Stimulated activated CD4-positive, alpha-beta T cell treated with anti-CD3 and anti-CD28 coated beads, Interleukin-15, amount 100 ng/mL, for 24 hours (primary cell): ENCODE measurements at places on chromosomes 13 and 19.
A peak's percentile ranks its signal among the peaks of the same experiment; 100 is the strongest.

GRCh38 chr19:782878-783668 lies 14.2 kb upstream of the PTBP1 start:
- no peak for DNase-seq

- peak; percentile 74 for DNase-seq
These were observed 65.9 kb downstream of the KCNRG start for GRCh38 chr13:50080911-50081678.

- DNase-seq: no peak
These were observed 15.8 kb downstream of the FREM2 start for GRCh38 chr13:38702669-38703068.

- DNase-seq: no peak
These were observed 2.2 kb downstream of the KMT5C start for GRCh38 chr19:55341595-55342531.

GRCh38 chr13:61170856-61171255 lies 244.8 kb downstream of the PCDH20 start:
- DNase-seq: no peak

DNA sequence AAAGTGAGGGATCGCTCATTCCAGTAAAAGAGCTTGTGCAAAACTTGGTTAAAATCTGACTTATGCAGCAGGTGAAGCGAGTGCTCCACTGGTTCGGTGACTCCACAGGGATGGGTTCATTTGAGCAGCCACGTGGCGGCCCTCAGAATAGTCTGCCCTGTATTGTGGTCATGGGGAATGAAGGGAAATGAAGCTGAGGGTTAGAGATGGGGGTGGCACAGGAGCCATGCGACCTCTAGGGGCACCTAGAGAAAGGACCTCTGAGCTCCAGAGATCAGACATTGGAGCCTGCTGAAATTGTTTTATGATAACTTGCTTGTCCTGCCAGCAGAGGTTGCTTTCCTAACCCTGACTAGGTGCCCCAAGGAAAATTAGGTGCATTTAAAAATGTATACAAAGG lies 26.6 kb downstream of the CBY2 start:
- DNase-seq: peak; percentile 15

GRCh38 chr13:50463719-50464118 lies 379.8 kb downstream of the DLEU7 start:
- DNase-seq: no peak

- no peak for DNase-seq
These were observed 8.0 kb upstream of the SPATA13 start for GRCh38 chr13:24152292-24153214.
